Stomach (tissue), 19 donors: ENCODE measurements at places on chromosomes 11 and 22.

DNA sequence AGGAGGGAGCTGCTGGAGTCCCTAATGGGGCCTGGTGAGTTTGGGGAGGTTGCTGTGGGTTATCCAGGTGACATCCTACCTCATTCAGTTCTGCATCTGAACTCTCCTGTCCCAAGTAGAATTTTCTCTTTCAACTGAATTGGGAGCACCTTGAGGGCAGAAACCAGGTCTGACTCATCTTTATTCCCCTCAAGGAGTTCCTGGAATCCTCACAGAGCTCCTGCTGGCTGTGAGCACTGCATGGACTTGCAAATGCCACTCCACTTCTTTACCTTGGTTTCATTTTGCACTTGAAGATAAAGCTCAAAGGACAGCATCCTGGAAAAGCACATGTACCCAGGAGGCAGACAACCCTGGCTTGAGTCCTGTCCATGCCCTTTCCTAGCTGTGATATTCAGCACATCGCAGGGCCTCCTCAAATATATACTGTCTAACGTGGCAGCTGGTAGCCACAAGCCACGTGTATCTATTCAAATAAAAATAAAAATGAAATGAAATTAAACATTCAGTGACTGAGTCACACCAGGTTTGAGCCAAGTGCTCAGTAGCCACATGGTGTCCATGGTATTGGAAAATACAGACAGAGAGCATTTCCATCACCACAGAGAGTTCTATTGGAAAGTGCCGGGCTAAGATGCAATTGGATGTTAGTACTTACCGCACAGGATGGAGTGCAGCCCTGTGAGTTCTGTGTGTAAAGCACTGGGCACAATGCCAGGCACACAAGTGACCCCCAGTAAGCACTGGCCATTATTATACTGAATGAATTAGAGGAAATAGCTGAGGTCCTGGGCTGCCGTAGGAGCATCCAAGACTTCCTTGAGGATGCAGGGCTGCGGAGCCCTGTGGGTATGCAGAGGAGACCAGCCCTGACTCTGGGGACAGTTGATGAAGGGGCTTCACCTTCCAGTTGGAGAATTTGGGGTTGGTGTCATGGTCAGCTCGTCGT is 149.0 kb downstream of the PKNOX2 start:
- no peaks in the 10 kb centered on the region for H3K27me3 ChIP-seq
- H3K36me3 ChIP-seq = no peaks in the 10 kb centered on the region
- H3K27ac ChIP-seq = no peak overlapping the region
- no peak overlapping the region for H3K4me3 ChIP-seq

DNA sequence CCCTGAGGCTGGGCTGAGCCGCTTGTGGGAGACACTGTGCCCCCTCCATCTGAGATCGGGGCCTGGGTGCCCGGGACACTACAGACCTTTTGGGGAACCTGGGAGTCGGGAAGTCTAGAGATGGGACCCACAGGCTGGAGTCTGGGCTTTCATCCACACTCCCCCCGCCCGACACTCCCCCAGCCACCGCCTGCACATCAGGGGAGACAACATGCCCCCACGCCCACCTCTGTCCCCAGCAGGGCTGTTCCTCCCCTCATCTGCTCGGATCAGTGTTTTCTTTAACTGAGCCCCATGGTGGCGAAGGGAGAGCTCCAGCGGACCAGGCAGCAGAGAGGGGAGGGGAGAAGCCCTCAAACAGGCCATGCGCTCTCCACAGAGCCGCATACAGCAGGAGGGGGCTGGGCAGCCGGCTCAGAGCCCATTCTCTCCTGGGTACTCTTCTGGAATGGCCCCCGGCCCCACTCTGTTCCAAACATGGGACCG is 174.7 kb downstream of the IGLL1 start:
- no peak overlapping the region for H3K4me3 ChIP-seq
- peaks cover 13% of the 10 kb centered on the region for H3K4me1 ChIP-seq
- H3K27me3 ChIP-seq = peaks cover 30% of the 10 kb centered on the region
- H3K27ac ChIP-seq = no peak overlapping the region
- no peaks in the 10 kb centered on the region for H3K36me3 ChIP-seq

GRCh38 chr11:96815236-96815635 is 425.4 kb downstream of the JRKL start:
- no peaks in the 10 kb centered on the region for H3K36me3 ChIP-seq
- no peak overlapping the region for H3K27ac ChIP-seq
- no peak for DNase-seq
- H3K27me3 ChIP-seq = no peaks in the 10 kb centered on the region
- H3K4me1 ChIP-seq = no peaks in the 10 kb centered on the region

DNA sequence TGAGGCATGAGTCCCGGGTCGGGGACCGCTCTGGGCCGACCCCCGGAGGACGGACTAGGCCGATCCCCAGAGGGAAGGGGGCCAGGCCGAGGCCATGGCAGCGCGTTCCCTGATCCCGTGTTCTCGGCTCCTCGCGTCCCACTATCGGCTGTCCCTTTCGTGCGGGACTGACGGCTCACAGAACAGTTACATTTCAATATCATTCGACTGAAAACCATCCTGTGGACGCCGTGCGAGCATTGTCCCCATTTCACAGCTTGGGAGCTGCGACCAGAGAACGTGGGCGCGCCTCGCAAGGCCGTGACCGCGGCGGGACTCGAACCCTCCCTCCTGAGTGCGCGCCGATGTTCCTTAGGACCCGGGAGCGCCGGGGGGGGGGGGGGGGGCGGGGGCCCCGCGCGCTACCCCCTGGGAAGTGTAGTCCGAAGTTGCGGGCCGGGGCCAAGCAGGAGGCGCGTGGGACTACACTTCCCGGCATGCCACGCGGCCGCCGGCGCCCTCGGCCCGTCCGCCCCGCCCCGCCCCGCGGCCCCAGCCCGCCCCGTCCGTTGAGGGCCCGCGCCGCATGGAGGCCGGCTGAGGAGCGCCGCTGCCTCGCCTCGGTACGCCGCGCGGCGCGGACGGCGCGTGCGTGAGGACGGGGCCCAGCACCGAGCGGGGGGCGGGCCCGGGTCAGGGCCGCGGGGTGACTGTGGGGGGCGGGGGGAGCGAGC is at the start of gene TRABD:
TSS of gene TRABD (plus strand) at position 539 of the 713 bp plus-strand sequence. CDS start 7,148 bp downstream, outside the sequence.
- peak; percentile 92 for DNase-seq
- H3K4me3 ChIP-seq = peak within 1 kb of the TSS; percentile 90
- no peaks in the 10 kb centered on the region for H3K27me3 ChIP-seq
- H3K27ac ChIP-seq = peak within 1 kb of the TSS; percentile 73
- peaks cover 42% of the 10 kb centered on the region for H3K4me1 ChIP-seq

DNA sequence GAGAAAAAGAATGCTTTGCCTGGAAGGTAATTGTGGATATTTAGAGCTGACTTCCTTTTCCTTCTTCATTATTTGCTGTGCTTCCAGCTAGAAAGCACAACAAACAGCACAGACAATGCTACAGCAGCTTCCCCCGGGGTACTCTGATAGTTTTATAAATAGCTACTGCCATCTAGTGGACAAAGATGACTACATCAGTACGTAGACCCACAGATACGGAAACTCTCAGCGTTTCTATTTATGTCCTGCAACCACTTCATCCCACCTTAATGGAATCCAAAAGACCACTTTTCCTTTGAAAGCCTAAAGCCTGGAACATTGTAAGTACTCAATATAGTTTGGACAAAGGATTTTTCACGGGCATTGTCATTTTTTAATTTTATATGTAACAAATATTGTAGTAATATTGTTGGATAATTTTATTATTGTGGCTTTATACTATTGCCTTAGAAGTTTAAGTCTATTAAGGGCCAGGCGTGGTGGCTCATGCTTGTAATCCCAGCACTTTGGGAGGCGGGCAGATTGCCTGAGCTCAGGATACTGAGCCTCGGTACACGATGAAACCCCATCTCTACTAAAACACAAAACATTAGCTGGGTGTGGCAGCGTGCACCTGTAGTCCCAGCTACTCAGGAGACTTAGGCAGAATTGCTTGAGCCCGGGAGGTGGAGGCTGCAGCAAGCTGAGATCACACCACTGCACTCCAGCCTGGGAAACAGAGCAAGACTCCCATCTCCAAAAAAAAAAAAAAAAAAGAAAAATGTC is 7.5 kb downstream of the HSPA8 start:
- H3K36me3 ChIP-seq = peaks cover 45% of the 10 kb centered on the region
- H3K4me3 ChIP-seq = no peak overlapping the region
- H3K27me3 ChIP-seq = no peaks in the 10 kb centered on the region
- no peak overlapping the region for H3K27ac ChIP-seq
- peaks cover 57% of the 10 kb centered on the region for H3K4me1 ChIP-seq

- H3K27me3 ChIP-seq = no peaks in the 10 kb centered on the region
- H3K4me1 ChIP-seq = no peaks in the 10 kb centered on the region
- no peak for DNase-seq
- H3K4me3 ChIP-seq = no peak overlapping the region
- peaks cover 98% of the 10 kb centered on the region for H3K36me3 ChIP-seq
Observed at GRCh38 chr11:70327717-70328116, 57.2 kb downstream of the PPFIA1 start.

- H3K27ac ChIP-seq = no peak overlapping the region
- DNase-seq = no peak
- H3K4me1 ChIP-seq = no peaks in the 10 kb centered on the region
- H3K36me3 ChIP-seq = no peaks in the 10 kb centered on the region
- no peaks in the 10 kb centered on the region for H3K27me3 ChIP-seq
Observed at GRCh38 chr22:49638001-49638400, 189.7 kb downstream of the BRD1 start.

GRCh38 chr11:31664129-31664528 is 147.0 kb downstream of the PAX6 start:
- no peaks in the 10 kb centered on the region for H3K36me3 ChIP-seq
- no peaks in the 10 kb centered on the region for H3K4me1 ChIP-seq
- no peak for DNase-seq
- no peak overlapping the region for H3K27ac ChIP-seq
